ENCODE measurements at places on chromosomes 11 and 22.

GRCh38 chr22:11605468-11605981 is 3922.5 kb upstream of the OR11H1 start:
- no peak for DNase-seq

DNA sequence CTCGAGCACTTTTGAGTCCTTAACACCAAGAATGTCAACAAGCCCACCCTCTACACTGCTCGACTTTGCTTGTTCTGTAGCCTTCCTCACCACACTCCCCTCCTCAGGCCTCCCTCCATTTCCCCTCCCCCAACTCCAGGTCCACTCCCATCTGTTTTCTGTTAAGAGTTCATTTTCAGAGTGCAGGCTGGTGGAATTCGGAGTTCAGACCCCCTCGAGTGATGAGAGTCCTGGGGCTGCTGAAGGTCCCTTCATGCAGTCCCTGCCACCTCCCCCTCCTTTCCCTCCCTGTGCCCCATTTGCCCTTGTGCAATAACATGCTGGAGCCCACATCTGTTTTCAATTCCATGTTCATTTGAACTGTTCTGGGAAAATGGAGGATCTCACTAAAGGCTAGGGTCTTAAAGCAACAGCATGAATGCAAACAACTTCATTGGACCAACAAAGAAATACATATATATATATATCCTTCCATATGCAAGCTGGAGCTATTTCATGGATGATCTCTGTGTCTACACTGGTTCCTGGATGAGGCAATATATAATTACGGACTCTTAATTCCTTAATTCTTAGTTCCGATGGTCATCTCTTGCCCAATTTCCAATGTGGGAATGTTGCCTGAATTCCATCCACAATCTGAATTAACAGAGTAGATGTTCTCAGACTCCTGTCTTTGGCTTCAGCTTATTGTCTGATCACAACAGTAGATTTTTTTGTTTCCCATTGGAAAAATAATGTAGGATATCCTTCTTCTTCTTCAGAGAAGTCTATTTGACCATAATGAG is 340.4 kb downstream of the ETS1 start:
- DNase-seq: no peak

DNA sequence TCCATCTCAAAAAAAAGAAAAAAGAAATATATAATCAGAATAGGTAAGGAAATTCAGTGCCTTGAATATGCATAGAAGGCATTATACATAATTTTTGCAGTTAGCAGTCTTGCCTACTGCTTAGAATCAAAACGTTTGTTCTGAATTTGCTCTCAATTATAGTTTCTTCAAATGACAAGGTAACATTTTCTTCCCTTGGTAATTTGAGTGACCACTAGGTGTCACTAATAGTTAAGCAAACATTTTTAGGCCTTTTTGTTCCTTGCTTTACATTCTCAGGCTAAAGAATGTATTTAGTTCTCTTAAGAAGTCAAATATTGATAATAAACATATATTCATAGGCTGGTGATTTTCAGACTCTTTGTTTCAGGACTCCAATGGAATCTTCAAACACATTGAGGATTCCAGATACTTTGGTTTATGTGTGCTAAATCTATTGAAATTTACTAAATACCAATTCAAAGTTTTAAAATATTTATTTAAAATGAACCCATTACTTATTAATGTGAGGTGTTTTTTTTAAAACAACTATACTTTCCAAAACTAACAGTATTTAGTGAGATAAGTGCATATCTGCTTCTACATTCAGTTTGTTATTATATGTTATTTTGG is 55.0 kb upstream of the DEPDC7 start:
- no peak for DNase-seq

DNA sequence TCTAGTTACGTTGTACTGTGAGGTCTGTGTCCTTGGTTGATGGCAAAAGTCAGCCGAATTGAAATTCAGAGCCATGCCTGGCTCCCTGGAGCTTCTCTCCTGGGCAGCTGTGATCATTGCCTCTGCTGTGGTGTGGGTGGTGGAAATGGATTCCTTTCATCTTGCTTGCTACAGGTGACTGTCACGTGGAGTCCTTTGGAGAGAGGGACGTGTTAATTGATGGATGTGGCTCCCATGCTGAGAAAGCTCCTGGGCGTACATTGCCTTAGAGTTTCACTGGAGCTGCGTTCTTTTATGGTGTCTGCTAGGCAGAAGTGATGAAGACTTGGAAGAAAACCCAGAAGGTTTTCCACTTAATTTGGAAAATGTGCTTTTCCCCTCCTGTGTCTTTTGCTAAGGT is 41.9 kb upstream of the PPP6R3 start:
- DNase-seq: no peak

- no peak for DNase-seq
These were observed 10.9 kb downstream of the KCNJ1 start for GRCh38 chr11:128856241-128856640.

DNA sequence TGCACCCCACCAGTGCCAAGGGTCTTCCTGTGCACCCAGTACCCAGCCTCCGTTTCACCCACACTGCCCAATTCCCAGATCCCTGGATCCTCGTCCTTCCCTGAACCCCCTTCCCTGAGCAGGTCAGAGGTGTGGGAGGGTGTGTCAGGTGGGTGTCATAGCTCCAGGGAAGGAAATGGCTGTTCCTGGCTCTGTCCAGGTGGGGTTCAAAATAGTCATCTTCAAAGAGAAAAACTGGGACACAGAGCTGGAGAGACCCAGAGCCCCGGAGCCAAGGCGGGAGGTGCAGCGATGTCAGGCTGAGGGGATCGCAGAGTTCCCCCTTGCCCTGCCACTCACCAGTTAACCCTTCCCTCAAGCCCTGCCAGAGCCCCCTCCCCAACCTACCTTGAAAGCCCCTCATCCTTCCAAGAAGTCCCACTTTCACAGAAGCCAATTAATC is 698 bp downstream of the C1QTNF4 start:
- DNase-seq: no peak

- DNase-seq: peak; percentile 39
These were observed at the start of the genes KBTBD4 and NDUFS3 for GRCh38 chr11:47578524-47579494. KBTBD4 (minus strand) TSS chr11:47578970; CDS start chr11:47578951, 19 bp downstream. NDUFS3 (plus strand) TSS chr11:47579074; CDS start chr11:47579092, 18 bp downstream.

DNA sequence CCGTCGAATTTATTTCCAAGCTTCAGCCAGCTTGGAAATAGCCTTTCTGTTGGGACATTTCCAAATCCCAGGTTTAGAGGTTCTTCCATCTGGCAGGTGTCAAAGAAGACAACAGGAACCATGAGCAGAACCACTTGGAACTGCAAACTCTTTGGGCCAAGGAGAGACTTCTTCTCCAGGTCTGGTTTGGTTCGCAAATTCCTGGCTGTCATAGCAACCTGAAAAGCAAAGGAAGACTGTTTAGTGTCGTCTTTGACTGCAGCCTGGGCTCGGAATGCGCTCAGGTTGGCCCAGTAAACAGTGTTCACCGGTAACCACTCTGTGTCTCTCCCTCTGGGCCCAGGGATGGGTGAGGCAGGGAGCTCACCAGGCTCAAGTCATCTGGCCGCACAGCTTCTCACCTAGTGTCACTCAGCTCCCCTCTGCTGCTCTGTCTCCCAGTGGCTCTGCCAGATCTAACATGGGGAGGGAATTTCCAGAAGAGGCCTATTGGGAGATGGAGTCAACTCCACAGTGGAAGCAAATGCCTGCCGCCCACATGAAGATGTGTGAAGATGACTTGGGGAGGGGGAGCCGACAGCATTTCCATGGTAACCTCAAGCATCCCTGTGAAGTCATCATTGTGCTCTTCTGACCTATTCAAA is 11.9 kb upstream of the CLMP start:
- no peak for DNase-seq

GRCh38 chr11:75583718-75584658 is 21.9 kb downstream of the SERPINH1 start:
- DNase-seq: no peak

- DNase-seq: no peak
These were observed 86.3 kb upstream of the LRRC55 start for GRCh38 chr11:57095417-57095816.

DNA sequence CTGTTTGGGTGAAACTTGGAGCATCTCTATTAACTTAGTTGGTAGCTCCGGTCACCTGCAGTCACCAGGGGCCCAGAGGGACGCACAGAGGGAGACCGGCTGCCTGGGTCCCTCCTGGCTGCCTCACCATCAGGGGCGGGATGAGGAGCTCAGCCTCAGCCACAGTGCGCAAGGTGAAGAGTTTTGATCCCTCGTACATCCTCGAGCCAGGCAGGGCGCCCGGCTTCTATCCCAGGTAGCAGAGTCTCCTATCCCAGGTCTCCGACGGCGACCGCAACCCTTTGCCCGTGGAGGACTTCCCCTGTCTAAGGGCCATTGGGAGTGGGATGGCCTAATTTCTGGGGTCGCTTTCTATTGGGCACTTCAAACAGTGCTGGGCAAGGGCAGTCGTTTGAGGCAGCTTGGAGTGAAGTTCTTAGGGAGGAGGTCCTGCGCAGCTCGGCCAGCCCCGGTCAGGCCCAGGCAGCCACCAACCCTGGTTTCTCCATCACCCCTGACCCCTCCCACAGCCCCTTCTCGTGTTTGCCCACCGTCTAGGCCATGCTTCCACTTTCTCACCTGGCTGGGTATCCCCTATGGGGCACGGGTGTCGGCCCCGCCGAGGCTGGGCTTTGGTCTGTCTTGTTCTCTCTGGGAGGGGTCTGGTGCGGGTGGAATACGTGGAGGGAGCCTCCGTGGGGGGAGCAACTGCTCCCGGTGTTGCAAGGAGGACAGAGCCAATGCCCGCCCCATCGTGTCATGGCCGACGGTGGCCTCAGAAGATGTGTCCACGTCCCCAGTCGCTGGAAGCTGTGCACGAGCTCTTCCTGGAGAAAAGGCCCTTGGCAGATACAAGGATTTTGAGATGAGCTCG is 3.6 kb upstream of the MRGPRG start:
- DNase-seq: no peak

DNA sequence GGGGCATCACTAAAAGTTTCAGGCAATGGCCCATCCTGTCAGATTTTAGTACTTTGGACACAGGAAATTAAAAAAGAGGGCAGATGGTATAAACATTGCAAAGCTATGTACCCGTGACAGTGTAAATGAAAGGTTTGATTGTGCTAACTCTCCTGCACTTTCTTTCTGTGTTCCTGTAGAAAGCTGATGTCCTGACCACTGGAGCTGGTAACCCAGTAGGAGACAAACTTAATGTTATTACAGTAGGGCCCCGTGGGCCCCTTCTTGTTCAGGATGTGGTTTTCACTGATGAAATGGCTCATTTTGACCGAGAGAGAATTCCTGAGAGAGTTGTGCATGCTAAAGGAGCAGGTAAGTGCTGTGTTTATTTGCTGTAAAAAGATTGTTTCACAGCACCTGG is 10.3 kb downstream of the CAT start:
- DNase-seq: no peak

DNA sequence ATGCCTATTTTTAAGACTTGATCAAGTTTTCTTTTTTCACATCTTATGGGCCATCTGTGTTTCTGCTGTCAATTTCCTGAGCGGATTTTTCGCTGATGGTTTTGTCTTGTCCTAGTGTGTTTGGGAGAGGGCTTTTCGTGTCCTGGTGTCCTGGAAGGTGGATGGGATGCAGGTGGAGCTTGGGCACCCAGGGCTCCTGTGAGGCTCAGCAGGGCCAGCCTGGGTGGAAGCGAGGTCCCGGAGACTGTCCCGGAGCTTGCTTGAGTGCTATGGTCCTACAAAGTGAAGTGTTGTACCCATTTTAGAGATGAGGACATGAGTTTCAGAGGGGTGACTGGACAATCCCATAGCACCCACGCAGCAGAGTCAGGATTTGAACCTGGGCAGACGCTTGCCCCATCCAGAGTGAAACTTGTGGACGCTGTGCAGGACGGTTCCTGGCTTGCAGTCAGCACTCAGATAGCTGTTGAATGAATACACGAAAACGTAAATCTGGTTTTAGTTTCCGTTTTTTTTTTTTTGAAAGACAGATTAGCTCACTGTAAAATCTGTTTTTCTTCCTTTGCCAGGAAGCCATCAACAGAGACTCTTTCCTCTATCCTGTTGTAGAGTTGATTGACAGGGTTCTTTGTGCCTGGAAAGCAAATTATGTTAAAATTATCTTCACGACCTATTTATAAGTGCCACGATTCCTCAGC is 64.1 kb downstream of the TBC1D22A start:
- no peak for DNase-seq

DNA sequence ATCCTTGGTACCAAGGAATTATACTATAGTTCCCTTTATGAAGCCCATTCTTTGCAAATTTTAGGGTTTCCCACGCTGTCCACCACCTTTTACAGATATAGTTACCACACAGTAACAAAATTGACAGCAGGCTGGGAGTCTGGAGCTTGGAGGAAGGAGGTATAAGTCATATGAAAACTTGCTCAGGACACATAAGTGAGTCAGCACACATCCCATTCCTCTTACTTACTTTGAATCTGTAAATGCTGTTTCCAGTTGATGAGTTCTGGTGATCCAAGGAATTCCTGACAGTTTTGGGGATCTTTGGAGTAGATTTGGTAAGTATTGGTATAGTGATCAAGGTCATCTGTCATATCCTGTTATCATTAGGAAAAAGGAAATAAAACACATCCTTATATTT is 19.2 kb downstream of the GLYAT start:
- no peak for DNase-seq

DNA sequence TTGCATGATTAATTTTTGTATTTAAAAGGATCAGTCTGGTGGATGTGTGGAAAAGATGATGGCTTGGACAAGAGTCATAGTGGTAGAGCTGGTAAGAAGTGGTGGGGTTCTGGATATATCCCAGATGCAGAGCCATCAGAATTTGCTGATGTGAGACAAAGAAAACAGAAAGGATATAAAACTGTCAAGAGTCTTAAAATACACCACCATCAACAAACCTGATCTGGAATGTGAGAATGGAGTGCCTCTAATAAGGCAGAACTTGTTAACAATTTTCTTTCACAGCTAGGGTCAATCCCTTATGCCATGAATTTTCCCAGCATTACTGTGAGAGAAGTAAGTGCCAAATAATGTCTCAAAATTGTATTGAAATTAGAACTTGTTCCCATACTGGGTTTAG is 215.4 kb downstream of the METTL15 start:
- DNase-seq: no peak

DNA sequence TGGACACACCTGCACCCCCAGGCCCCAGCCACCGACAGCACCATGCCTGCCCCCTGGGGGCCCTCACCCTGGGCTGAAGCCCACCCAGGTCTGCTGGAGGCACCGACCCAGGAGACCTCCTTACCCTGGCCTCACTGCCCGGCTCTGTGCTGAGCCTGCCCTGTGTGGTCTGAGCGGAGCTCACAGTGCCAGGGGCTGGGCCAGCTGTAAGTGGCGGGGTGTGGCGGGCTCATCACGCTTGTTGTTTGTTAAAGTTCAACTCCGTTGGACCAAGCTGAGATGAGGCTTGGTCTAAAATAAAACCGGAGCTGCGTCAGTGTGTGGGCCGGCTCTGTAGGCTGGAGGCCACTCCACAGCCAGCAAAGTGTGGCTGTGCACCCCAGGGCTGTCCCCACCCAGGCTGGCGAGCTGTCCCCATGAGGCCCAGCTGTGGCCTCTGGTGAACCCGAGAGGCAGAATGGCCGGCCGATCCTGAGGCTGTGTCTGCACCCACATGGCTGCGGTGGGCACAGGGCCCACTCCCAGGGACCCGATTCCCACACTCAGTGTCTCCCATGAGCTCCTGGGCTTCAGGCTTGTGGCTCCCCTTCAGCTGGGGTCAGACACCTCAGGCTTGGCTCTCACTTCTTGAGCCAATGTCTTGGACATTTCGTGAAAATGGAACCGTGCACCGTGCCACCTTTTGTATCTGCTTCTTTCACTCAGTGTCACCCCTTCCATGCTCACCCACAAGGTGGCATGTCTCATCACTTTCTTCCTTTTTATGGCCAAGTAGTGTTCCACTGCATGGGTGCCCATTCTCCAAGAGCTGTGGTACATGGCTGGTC is 137.9 kb downstream of the CTTN start:
- no peak for DNase-seq
